ENCODE measurements at places on chromosomes 1 and 21.
A peak's percentile ranks its signal among the peaks of the same experiment; 100 is the strongest.

- no peak for DNase-seq
Observed at GRCh38 chr1:52158218-52158617, 16.3 kb downstream of the ZFYVE9 start.

DNA sequence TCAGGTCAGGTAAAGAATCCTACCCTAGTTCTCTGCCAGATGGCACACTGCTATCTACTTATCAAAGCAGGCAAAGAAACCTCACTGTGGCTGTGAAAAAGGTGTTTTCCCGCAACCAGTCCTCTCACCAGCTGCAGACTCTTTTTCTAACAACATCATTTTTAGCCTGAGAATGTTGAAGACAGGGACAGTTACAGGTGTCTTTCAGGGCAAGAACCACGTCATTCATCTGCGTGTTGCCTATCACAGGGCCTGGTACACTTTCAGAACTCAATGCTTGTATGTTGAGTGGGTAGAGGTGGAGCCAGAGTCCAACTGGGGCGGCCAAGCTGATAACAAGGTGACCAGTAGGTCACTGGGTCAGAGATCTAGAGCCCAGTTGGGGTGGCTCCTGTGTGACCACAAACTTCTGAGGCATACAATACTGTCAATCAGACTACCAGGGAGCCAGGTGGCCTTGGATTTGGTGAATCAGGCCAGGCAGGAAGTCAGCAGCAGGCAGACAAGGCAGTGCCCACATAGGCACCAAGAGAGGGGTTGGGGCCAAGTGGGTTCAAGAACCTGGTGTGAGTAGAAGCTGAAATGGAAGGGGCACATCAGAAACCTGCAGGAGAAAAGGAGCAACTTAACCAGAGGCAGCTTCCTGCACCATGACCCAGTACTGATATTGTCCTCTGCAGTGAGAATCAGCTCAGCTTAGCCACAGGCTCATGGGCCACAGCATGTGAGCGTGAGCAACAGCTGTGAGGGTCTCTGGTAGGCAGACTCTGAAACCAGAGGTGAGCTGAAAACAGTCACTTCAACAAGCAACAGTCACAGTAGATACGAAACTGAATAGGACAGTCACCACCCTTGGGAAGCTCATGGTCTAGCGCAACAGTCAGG is 123.6 kb downstream of the DTL start:
- no peak for DNase-seq

GRCh38 chr1:201750934-201751333 is 78.0 kb upstream of the IPO9 start:
- DNase-seq = no peak

DNA sequence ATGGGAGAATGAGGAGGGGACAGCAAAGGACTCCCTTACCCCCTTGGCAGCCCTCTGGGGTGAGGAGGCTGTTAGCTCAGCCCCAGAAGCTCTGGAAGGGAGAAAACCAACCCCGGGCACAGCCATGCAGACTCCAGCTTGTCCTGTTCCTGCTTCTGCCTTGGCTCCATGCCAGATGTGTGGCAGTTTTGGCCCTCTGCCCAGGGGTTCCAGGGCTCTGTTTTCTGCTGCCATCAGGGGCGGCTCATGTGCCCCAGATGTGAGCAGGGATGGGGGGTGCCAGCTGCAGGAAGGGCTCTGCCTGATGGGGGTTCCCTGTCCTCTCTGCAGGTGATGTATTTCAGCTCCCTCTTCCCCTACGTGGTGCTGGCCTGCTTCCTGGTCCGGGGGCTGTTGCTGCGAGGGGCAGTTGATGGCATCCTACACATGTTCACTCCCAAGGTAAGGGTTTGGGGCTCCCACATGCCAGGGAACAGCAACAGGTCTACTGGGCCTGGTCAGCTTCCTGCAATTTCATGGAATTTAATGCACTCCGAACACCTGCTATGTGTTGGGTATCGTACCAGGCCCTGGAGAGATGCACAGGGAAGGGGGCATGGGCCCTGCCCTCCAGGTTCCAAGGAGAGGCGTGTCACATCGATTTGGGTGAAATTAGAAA is 26.1 kb downstream of the SLC6A17 start:
- no peak for DNase-seq

- no peak for DNase-seq
Observed at GRCh38 chr1:165764277-165764676, 4.4 kb downstream of the TMCO1 start.

- DNase-seq = no peak
Observed at GRCh38 chr1:178862416-178862815, 8.5 kb downstream of the ANGPTL1 start.

DNA sequence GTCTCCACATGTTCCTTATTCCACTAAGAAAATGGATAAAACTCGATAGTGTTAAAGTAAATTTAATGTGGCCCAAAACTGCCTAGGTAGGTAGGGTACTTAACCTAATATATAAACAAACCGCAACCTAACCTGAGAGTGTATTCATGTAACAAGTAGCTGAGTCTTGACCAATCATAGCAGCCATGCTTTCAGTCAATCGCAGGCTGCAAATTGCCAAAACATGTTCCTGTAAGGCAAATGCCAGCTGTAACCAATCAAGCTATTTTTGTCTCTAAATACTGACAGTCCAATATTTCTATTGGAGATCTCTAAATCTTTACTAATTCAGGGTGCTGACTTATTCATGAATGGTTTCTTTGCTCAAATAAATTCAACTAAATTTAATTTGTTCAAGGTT is 3.1 kb upstream of the HMGCS2 start:
- no peak for DNase-seq

- no peak for DNase-seq
Observed at GRCh38 chr1:246678816-246679793, 45.1 kb upstream of the SCCPDH start.

- peak; percentile 47 for DNase-seq
Observed at GRCh38 chr21:34974162-34974981, 74.7 kb downstream of the RUNX1 start.

DNA sequence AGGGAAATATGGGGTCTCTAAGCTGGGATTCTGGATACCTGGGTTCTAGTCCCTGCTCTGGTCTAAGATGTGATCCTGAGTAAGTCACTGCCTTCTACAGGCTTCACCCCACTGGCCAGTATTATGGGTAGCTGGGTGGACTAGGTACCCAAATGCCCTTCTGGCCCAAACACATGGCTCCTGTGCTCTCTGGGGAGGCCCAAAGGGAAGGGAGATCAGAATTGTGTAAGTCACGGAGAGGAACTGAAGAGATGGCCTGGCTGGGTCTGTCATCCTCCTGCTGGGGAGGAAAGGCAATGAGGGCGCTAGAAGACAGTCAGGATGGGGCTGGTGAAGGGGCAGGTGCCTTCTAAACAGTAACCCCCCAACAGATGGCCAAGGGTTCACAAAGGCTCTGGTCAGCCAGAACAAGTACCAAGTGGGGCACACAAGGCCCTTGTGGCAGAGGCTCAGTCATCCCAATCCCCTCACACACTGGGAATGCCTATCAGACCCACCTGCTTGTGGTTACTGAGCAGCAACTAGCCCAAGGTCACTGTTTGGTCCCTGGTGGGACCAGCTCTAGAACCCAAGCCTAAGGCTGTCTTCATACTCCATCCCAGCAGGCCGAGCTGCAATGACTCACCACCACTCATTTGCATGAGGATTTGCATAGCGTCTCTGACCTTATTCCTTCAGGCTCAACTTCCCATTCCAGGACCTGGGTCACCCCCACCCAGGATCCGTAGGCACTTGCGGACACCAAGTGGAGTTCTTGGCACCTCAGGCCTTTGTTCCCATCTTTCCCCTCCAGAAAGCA is 9.2 kb downstream of the MEF2D start:
- DNase-seq = no peak

DNA sequence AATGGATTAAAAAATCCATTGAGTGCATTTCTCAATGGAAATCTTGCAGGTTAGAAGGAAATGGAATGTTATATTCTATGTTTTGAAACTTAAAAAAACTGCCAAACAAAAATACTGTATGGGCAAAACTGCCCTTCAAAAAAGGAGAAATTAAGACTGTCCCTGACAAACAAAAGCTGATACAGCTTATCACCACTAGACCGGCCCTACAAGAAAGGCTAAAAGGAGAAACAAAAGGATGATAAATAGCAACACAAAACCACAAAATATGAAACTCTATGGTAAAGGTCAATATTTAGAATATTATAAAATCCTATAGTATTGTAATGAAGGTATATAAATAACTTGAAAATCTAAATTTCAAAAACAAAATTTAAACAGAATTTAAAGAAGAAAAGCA is 60.0 kb downstream of the SLC25A24 start:
- DNase-seq = no peak

DNA sequence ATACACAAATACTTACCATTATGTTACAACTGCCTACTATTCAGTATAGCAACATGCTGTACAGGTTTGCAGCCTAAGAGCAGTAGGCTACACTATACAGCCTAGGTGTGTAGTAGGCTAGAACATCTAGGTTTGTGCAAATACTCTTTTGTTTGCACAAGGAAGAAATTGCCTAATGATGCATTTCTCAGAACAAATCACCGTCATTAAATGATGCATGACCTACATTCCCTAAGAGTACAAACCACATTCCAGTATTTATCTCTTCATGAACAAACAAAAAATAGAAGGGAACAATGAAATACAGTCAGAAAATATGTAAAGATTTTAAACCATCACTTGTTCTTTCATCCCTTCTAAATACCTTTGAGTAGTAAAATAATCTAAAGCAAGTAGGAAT is 109.7 kb upstream of the HP1BP3 start:
- no peak for DNase-seq

- no peak for DNase-seq
Observed at GRCh38 chr1:227773558-227773957, 38.3 kb downstream of the SNAP47 start.

DNA sequence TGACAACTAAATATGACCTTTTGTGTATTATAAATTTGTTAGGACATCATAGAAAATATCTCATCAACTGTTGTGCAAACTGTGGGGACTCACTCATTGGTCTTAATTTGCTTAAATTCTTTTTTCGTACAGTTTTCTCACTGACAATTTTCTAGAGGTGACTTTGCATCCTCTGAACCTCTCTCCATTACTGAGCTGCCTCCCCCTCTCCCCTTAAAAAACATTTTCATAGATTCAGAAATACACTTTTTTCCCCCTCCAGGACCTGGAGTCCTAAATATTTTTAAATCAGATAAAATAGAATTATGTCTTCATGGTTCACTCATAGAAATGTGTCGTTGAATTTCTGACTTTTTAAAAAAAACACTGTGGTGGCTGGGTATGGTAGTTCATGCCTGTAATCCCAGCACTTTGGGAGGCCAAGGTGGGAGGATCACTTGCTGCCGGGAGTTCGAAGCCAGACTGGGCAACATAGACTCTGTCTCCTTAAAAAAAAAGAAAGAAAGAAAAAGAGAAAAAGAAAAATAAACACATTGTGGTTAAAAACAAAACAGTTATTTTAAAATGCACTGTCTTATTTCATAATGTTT is 1.5 kb downstream of the CNST start:
- no peak for DNase-seq
